ENCODE measurements at places on chromosomes 13 and 19.

DNA sequence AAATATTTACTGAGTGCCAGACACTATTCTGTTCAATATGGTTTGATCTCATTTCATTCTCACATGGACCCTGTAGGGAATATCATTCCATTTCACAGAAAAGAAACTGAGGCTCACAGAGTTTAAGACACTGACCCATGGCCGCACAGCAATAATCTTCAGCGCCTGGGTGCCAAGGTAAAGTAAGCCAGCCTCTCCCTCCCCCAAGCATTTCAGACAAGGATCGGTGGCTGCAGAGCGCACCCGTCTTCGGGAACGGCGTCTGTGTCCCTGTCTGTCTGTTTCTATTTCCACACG is 4.3 kb upstream of the PDE4A start:
- no peak for DNase-seq

DNA sequence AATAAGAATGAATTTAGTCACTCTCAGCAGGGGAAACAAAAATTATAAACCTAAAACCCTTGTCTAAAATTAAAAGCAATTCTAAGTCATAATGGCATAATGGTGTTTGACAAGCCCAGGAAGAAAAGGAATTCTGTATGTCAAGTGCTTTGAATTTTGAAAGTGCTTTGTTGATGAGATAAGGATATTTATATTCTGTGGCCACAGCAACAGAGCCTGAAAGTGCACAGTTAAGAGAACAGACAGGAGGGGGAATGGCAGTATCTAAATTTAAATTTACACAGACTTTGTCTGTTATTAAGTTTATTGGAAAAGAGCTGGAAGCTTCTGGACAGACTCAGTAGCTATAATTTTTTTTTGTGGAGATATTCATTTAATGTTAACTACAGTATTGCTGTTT is 69.8 kb downstream of the OLFM4 start:
- no peak for DNase-seq

GRCh38 chr19:33497131-33497777 is 24.3 kb downstream of the PEPD start:
- no peak for DNase-seq

DNA sequence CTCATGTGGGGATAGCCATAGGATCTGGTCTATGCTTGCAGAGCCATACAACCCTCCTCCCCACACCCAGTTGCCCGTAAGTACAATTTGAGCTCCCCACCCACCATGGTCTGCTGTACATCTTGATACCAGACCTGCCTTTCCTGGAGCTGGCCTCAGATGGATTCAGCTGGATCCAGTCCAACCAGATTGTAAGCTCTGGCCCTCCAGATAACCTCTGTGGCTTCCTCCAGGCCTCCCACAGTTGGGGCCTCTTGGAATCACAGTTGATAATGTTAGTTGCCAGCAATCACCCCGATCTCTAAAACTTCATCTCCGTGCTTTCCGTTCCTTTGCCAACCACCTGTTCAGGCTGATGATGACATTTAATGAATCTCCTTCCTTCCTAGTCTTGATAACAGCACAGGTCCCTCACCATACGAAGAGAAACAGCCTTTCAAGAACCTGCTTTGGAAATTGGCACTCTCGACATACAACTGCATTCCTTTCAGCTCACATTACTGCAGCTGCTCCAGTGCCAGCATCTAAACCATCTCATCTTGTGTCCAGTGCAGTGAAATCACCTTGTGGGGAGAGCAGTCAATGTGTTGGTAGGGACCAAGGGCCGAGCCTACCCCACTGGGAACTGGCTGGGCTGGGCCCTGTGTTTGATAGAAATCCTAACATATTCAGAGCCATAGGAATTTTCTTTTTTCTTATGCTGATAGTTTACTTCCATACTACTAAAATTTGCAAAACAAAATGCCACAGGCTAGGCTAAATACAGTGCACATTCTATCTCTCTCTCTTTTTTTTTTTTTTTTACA is 15.1 kb upstream of the FOXO1 start:
- no peak for DNase-seq

DNA sequence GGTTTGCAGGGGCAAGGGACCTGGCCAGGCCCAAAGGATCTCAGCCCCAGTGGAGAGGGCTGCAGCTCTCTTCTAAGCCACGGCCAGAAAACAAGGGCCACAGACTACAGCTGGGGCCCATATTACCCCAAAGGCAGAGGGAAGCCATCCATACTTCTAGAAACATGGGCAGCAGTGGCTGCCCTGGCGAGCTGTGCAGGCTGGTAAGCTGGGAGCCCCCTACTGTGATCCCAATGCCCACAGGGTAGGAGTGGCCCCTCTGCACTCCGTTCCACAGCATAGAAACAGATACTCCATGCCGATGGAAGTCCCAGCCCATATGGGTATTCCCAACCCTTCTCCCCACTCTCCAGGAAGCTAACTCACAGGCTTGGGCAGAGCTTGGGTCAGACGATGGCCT is 25.1 kb downstream of the VSTM2B start:
- no peak for DNase-seq

GRCh38 chr19:19304186-19304965 is 15.9 kb downstream of the SUGP1 start:
- DNase-seq: no peak

All from stimulated activated CD4-positive, alpha-beta T cell treated with anti-CD3 and anti-CD28 coated beads, Interleukin-2, amount 100 ng/mL, for 48 hours (primary cell).